ENCODE measurements at places on chromosomes 1 and 21. TPM values are rescaled to one million over a fixed set of nuclear protein-coding genes. Genes with fewer than 3 reads are reported as not detected.

- no peak for DNase-seq
These were observed 49.9 kb downstream of the SUCO start for GRCh38 chr1:172582889-172583288.

- no peak for DNase-seq
These were observed 27.5 kb upstream of the KCNA2 start for GRCh38 chr1:110633646-110634030.

DNA sequence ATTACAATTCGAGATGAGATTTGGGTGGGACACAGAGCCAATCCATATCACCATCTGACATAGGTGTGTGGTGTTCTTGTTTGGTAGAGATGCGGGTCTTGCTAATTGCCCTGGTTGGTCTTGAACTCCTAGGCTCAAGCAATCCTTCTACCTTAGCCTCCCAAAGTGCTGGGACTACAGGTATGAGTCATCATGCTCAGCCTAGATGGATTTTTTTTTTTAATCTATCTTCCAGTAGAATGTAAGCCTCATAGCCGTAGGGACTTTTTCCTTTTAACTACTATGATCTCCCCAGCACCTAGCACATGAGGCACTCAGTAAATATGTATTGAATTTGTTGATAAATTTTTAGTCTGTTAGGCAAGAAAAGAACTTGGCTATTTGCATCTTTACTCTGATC lies 94.6 kb upstream of the TENT5C start:
- DNase-seq: no peak

GRCh38 chr1:40798366-40799281 lies 15.0 kb downstream of the KCNQ4 start:
- no peak for DNase-seq

- DNase-seq: no peak
These were observed 28.6 kb downstream of the CAMSAP2 start for GRCh38 chr1:200767321-200767720.

GRCh38 chr1:13930151-13930550 lies 230.2 kb downstream of the PRDM2 start:
- peak; percentile 44 for DNase-seq

DNA sequence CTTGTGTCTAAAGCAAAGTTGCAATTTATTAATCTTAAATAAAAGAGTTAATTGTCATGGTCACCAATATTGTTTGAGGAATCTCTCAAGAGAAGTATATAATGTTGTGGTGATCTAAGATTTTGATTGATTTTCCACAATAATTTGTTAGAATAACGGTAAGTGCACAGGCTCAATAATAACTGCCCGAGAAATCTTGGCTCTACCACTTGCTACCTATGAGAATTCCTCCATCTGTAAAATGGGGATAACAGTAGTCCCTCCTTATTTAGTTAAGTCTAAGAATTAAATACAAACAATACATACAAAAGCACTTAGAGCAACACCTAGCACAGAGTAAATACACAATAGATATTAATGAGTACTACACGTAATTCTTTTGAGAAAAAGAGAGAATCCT lies 18.8 kb downstream of the SCAF4 start:
- DNase-seq: no peak

DNA sequence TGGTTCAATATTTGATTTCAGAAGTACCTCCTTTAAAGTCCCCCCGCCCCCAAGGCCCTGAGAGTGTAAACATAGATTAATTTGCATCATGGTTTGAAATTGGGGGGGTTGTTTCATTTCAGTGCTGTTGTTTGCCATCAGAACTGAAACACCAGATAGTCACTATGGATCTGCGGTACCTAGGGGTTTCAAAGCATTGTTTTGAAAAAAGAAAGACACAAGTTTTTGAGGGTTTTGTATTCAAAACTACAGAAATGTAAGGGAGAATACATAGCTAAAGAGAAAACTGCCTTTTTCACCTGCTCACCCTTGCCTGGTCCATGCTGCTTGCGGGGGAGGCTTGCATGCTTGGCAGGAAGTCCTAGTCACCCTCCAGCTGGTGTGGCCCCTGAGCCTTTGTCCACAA lies 59.3 kb downstream of the ACP6 start:
- no peak for DNase-seq

DNA sequence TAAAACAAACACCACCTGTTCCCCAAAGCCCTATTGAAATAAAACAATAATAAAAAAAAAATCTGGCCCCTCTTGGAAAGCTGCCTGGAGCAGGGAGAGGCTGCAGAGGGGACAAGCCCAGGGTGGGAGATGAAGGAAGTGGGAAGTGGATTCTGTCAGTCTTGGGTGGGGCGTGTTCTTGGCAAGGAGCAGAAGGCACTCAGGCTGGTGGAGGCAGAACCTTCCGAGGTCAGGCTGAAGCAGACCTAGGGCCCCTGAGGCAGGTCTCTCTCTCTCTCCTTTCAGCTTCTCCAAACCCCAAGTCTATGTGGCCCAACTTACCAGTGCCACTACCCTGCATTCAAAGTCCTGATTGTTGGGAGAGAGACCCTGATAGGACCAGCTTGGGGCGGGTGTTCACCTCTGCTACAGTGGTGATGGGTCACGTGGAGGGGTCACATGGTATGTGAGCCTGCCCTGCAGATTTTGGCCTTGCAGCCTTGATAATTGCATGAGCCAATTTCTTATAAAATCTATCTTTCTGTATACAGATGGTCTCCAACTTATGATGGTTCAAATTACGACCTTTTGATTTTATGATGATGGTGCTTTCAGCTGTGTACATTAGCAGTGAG lies 145.4 kb upstream of the C1orf174 start:
- no peak for DNase-seq

DNA sequence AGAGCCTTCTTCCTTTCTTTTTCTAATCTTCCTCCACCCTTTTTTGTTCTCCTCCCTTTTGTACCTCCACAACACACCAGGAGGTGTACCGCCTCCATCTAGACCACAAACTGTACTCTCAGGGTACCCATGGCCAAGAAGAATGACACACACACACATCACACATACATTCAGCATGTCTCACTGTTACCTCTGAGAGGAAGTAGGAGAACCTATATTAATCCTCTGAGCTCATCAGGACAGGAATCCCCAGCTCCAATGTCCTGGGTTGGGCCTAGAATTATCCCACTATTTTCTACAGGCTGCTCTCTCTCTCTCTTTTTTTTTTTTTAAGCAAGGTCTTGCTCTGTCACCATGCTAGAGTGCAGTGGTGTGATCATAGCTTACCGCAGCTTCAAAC lies 36.7 kb downstream of the ATP2B4 start:
- peak; percentile 40 for DNase-seq

DNA sequence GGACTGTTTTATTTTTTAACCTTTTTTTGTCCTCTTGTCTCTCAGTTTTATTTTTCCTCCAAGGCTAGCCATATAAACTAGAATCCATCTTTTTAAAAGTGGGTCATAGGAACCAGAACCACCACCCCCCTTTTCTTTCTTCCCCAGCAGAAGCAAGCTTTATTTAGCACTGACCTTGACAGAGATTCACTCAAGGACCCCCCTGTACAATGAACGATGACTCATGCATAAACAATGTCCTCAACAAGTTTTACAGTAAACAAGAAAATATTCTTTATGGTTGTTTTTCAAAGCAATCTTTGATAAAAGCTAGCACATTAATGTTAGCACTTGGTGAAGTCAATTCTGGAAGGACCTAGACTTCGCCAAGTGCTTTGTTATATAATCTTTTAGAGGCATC lies 14.1 kb downstream of the PKN2 start:
- no peak for DNase-seq

DNA sequence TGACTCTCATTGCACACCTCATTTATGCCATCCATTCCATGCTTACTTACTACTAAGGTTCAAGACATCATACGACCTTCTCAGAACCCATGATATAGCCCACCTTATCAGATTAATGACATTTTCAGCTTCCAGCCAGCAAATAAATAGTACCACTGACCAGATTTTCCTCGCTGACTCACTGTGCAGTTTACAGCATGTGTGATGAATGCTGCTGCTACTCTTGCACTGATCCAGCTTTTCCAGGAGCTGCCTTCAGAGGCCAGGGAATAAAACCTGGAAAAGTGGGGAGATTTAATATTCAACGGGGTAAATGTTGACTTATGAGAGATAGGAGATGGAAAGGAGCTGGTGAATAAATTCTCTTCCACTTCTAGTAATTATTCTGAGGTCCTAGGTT lies 247.1 kb downstream of the COL11A1 start:
- DNase-seq: no peak

DNA sequence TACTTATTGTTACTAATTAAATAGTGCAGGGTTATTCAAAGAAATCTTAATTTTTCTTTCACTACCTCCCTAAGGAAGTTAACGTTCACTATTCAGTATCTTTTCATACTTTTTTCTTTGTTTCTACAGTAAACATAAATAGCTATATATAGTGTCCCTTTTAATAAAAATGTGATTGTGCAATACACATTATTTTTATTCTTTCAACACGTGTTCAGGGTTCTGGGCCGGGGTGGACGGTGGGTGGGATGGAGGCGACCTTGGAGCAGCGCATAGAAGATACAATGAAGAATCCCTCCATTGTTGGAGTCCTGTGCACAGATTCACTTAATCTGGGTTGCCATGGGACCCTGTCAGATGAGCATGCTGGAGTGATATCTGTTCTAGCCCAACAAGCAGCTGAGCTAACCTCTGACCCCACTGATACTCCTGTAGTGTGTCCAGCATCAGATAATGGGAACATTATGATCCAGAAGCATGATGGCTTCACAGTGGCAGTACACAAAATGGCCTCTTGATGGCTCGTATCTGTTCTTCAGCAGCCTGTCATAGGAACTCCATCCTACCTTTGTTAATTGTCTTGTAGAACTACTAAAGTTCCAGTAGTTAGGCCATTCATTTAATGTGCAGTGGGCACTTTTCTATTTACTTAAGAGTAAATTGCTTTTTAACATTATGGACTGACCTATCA lies 155.9 kb upstream of the L1TD1 start:
- DNase-seq: no peak

DNA sequence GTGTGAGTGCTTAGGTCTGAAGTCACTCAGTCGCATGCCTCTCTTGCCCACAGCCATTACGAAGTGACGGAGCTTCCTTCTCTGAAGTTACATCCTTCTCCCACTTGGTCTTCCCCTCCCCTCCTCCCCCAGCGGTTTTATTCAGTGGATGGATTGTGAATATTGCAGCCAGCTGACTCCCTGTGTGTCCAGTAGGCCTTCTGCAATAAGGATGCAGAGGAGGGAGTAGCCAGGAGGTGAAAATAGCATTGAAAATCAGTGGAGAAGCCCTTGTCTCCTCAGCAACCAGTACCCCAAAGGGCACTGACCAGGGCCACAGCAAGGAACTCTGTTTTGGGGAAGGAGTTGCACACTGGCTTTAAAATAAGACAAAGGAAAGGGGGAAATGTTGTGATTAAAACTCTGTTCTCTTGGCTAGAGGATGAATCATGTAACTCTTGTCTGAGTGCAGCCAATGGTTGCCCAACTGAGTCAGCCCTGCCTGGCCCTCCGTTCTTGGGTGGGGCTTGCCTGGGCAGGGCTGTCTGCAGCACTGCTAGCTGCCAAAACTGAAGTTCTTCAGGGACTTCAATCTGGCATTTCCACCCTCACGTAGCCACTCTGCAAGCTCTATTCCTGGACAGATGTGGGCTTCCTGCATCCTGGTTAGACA lies 4.3 kb downstream of the S100A10 start:
- DNase-seq: peak; percentile 75

GRCh38 chr1:186022184-186022583 lies 288.0 kb downstream of the HMCN1 start:
- no peak for DNase-seq

- DNase-seq: no peak
These were observed 137.6 kb upstream of the NBPF11 start for GRCh38 chr1:148289647-148290046.

DNA sequence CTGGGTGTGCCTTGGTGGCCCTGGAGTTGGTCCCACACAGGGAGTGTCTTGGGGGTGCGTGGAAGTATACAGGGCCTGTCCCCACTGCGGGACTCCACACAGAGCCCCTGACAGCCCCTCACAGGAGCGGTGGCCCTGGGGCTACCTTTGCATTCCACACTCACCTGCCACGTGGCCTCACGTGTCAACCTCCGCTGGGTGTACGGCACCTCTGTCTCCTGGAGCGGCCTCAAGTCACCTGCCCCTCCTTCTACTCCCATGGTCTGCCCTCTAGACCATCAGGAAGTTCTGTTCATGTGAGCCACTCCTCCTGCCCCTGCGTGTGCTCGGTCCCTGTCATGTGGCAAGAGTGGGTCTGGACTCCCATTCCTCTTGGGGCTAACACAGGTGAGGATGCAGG lies 58.6 kb downstream of the FAAP20 start:
- no peak for DNase-seq

DNA sequence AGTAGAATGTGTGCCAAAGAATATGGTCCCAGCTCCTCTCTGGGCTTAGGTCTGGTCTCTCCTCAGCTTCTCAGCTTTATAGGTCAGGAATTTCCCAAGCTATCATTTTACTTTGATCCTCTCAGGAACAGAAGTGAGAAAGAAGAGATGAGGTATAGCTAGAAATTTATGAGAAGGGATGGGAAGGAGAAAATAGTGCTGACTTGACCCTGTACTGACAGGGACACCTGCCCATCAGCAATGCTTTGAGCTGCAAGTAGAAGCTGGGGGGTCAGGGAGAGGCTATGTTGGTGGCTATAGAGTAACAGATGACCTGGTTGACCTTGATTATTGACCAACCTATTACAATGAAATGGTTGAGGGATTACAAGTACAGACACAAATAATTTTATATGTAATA lies 75.0 kb downstream of the XCL2 start:
- no peak for DNase-seq

DNA sequence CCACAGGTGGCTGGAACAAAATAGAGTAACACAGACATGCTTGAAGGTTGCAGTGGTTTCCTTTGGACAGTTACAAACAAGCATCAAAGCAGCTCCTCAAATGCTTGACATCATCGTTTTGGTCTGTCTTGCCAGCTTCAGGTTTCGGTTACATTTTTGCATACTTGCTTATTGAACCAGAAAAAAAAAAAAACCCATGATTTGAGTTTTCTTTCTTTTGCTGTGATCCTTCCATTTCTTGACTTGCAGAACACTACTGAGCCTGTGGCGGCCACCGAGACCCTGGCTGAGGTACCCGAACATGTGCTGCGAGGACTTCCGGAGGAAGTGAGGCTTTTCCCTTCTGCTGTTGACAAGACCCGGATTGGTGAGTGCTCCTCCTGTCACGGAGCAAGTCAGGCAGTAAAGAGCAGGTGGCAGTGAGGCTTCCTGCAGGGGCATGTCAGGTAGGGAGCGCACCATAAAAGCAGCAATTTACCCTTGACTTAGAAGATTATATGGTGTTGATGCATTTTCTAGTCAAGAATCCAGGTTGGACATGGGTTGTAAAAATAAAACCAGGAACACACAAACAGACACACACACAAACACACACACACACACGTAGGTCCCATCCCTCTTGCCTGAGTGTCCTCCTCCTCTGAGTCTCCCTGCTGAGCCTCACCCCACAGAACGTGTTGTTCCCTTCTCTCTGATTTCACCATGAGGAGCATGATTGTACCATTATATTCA lies 30.9 kb downstream of the PRDM2 start:
- peak; percentile 92 for DNase-seq

- no peak for DNase-seq
These were observed 59.6 kb downstream of the HSF2BP start for GRCh38 chr21:43599728-43600127.

The AMY1B gene
- not detected for total RNA-seq

The NFASC gene
- total RNA-seq: 0.20 TPM

The NBPF19 gene
- total RNA-seq: 13.3 TPM

The TMEM82 gene
- not detected for total RNA-seq

The SFN gene
- total RNA-seq: 0.26 TPM

The PADI2 gene
- not detected for total RNA-seq

The MRPS21 gene
- total RNA-seq: 83.8 TPM

The BMP8B gene
- total RNA-seq: 0.14 TPM

The KCNK2 gene
- not detected for total RNA-seq

The C1orf185 gene
- not detected for total RNA-seq

The DONSON gene
- total RNA-seq: 42.4 TPM
